Left renal pelvis (tissue), 4 donors: ENCODE measurements at places on chromosomes 3 and 15.

GRCh38 chr3:5275529-5275928 is 88.0 kb downstream of the EDEM1 start:
- no peak for DNase-seq

DNA sequence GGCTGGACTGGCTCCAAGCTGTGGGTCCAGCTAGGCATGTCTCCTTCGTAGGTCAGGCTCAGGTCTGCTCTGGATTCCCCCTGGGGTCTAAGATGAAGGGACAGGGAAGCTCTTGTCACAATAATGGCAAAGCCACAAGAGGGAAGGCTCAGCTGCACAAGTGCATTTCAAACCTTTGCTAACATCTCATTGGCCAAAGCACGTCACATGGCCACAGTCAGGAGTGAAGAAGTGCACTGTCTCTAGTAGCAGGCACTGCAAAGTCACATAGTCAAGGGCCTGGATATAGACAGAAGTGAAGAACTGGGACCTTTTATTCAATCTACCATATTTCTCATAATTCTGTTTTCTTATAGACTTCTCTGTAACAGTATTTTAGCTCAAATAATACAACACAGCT is 20.1 kb downstream of the DLEC1 start:
- DNase-seq: no peak

GRCh38 chr3:69815970-69816369 is 76.7 kb downstream of the MITF start:
- no peak for DNase-seq

DNA sequence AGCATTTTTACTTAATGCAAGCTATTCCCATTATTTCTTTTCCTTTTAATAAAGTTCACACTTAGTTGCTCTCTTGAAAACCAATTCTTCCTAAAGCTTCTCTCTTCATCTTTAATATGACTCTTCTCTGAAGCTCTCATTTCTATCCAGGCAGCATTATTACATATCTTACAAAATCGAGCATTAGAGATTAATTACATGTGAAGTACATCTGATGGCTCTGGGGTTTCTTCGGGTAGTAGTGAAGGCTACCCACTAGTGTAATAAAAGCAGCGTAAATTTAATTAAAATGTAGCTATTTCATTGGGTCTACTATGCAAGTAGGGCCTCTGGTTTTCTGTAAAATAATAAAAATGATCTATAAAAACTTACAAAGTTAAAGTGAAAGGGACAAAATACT is 513.6 kb upstream of the DPH6 start:
- DNase-seq: no peak

- DNase-seq: no peak
Measured at GRCh38 chr3:46490338-46491084, 7.3 kb upstream of the RTP3 start.

DNA sequence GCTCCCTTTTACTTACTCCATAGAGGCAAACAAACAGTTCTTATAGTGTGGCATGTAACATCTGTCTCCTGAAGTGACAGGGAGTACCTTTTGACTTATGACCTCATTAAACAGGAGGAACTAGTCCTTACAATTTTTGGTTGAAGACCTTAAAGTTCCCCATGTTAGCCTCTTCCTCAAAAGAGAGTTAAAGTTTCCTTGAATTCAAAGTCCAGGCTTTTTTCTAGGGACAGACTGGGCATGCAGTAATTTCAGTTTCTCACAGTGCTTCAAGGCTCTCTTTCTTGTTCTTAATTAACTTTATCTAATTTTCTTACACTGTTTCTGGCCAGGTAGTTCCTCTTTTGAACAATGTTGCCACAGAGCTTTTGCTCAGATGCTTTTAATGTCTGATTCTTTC is 12.1 kb downstream of the GOLM2 start:
- DNase-seq: no peak

DNA sequence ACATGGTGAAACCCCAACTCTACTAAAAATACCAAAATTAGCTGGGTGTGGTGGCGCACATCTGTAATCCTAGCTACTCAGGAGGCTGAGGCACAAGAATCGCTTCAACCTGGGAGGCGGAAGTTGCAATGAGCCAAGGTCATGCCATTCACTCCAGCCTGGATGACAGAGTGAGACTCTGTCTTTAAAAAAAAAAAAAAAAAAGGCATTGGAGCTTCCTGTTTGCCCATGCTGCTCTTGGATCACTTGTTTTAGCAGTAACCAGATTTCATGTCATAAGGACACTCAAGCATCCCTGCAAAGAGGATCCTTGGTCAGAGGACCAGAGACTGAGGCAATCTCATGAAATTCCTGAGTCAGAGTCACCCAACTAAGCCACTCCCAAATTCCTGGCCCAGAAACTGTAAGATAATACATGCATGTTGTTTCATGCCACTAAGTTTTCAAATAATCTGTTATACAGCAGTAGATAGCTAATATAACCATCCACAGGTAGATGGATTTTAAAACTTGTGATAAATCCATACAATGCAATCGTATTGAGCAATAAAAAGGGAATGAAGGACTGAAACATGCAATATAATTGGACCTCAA is 82.0 kb upstream of the XXYLT1 start:
- no peak for DNase-seq

- DNase-seq: no peak
Measured at GRCh38 chr15:66879531-66880368, 177.7 kb downstream of the SMAD6 start.

- DNase-seq: no peak
Measured at GRCh38 chr3:126113733-126114442, 30.0 kb upstream of the SLC41A3 start.

DNA sequence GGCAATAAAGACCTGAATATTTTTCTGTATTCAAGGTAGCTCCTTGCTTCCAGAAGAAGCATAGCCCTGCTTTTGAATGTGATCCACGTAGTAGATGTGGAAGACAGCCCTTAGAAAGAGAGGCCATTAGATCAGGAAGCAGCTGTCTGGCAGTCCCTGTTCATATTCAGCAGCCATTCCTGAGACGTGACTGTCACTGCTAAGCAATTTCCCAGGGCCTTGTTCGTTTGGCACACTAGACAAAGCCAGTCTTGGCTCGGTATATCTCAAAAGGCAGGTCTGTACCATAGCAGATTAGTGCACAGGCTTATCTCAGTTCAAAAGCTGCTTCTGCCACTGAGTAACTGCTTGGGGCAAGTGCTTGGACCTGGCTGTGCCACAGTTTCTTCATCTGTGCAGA is 287.8 kb upstream of the MCTP2 start:
- no peak for DNase-seq

GRCh38 chr3:9994086-9994844 is 7.6 kb upstream of the EMC3 start:
- DNase-seq: no peak

GRCh38 chr15:61655881-61656280 is 404.4 kb downstream of the VPS13C start:
- DNase-seq: no peak

DNA sequence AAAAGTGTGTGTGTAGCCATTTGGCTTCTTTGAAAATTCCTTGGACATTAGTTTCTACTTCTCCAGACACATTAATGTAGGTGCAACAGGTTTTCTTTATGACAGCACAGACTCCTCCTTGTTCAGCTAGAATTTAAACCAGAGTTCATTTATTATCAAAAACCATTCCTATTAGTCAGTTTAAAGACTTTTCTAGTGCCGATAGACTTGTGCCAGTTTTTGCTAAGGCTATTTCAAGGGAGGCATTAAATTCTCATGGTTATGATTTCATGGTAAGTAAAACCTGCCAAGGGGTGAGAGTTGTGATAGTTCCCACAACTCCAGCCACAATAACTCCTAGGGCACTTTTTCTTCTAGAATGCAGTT is 20.6 kb upstream of the SENP7 start:
- no peak for DNase-seq

GRCh38 chr15:68819495-68820294 is 1.0 kb downstream of the ANP32A start:
- DNase-seq: peak; percentile 71

DNA sequence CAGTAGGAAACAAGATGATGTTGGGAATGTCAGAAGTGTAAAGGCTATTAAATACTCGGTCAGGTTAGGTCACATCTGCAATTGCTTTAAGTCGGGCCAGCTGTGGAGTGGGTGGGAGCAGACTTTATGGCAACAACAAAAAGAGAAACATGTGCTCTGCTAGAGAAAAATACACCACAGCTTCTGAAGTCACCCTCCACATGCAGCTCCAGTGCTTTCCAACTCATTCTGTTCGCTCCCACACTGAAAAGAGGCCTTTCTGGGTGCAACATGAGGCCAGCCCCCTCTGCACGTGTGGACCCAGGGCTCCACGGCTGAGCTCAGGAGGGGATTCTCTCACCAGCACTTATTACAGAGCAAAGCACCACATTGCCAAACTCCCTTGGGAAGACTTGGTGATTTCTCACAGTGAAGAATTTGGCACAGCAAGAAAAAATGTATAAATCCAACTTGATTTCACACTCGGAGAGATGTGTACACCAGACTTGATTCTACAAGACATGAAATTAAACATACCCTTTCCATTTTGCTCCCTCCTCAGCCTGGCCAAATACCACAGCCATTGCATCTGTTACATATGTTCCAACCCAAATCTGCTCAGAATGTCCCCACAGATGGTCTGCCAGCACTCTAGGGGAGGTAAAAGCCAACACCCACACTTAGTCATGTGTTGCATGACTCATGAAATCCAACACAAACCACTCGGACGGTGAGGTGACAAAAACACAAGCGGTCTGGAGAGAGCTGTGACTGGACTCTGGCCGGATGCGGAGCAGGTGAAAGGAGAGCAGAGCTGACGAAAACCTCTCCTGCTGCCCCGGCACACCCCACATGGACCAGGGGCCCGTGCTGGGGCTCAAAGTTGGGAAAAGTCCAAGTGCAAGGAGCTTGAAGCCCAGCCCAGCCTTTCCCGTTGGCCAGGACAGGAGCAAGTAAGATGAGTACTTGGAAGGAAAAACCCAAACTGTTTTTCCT is 74.6 kb downstream of the ITGB5 start:
- no peak for DNase-seq

GRCh38 chr15:29822100-29822683 is at the start of gene TJP1:
TJP1 (minus strand) TSS chr15:29822468; CDS start chr15:29822028, 440 bp downstream.
- peak; percentile 70 for DNase-seq

GRCh38 chr15:65305150-65305758 is 777 bp downstream of the RNU5B-1 start:
- no peak for DNase-seq

DNA sequence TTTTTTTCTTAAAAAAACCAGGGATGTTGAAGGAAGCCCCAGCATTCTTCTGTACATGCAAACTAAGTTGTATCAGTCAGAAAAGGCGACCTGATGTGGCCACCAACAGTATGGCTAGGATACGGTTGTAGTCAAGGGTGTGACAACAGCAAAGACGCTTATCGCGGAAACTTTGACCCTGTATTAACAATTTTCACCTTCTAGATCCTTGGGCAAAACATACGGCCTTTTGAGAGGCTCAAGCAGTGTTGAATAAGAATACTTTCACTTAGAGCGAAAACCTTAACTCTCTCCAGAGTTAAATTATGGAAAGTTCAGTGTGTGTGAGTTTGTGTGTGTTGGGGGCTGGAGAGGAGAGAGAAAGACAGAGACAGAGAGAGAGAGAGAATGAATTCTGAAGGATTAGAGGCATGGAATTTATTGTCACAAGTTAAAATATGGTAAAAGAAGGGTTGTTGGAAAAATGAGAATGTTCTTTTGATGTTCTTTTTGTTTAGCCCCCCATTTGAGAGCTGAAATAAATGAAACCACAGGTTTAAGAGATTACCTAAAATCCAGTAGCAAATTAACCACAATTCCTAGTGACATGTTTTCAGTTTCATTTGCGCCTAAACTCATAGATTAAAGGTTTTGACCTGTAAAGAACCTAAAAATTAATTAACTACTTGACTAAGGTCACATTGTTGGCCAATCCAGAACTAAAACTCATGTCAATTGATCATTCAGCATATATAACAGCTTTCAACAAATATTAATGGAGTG is 9.2 kb downstream of the ALCAM start:
- DNase-seq: no peak

DNA sequence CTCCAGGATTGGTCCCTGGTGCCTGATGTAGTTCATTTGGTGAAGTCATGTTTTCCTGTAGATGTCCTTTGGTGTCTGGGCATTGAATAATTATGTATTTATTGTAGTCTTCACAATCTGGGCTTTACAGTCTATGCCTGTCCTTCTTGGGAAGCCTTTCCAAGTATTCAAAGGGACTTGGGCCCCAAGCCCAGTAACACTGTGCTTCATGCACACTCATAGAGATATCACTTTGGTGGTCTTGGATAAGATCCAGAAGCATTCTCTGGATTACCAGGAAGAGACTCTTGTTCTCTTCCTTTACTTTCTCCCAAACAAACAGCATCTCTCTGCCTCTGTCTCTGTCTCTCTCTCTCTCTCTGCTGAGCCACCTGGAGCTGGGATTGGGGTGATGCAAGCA is 281.1 kb upstream of the GOLGA6L4 start:
- no peak for DNase-seq

DNA sequence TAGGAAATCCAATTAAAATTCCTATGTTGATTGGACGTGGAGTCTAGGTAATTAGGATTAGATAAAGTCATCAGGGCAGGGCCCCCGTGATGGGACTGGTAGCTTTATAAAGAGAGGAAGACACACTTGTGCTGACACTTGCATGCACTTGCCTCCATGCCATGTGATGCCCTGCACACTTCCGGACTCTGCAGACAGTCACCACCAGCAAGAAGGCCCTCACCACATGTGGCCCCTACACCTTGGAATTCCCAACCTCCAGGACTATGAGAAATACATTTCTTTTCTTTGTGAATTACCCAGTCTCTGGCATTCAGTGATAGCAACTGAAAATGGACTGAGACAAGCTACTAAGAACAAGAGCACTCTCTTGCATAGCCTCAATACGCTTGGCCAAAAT is 90.6 kb downstream of the CRYGS start:
- no peak for DNase-seq

- no peak for DNase-seq
Measured at GRCh38 chr15:85785887-85786780, 8.6 kb downstream of the KLHL25 start.

GRCh38 chr3:49199239-49199899 is 28.0 kb downstream of the KLHDC8B start:
- peak; percentile 42 for DNase-seq

DNA sequence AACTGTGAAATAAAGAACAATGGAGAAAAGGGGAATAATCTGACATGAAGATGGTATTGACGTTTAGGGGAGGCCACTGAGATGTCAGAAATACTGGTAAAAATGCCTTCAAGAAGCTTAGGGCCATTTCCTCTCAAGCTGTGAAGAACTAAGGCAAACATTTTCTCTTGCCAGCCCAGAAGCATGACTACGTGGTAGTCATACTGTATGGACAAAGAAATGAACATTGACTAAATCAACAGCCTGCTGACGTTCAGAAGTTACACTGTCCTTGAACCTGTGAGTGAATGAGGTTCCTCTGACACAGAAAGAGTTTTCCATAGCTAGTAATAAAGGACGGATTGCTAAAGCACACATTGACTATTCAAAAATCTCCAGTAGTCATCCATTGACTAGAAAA is 121.0 kb downstream of the P3H2 start:
- no peak for DNase-seq

GRCh38 chr15:83695246-83695645 is 41.3 kb downstream of the ADAMTSL3 start:
- DNase-seq: no peak
